Kasumi-1 (cell line): ENCODE measurements at places on chromosomes 1 and 21.

DNA sequence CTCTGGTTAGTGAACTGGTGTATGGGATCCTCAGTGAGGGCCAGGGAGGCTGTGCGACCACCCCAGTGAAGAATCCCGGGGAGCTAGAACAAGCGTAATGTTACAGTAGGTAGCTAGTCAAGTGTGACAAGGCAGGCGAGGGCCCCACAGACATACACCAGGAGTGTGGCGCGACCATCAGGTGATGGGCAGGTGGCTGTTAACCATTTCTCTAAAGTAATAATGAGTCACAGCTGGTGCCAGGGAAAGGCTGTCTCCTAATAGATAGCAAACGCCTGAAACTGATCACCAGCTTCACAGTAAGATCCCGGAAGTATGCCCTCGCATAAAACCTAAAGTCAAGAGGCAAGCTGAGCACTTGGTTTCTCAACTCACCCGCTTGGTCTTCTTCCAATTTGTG, 40.5 kb upstream of the TARBP1 start:
- no peak for DNase-seq

- no peak for DNase-seq
Measured at GRCh38 chr1:212594640-212595039, 13.9 kb upstream of the ATF3 start.

DNA sequence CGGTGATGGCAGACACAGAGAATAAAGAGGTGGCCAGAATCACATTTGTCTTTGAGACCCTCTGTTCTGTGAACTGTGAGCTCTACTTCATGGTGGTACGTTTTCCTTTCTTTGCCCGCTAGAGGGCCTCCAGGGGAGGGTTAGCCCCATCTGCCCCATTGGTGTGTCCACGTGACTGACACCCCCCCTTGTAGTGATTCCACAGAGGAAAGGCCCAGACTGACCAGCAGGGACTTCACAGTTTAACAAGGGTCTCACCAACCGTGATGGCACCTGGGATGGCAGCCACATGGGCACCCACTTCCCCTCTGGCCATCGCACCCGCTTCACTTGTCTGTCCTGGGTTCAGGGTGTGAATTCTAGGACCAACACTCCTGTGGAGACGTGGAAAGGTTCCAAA, 22.3 kb upstream of the SARS1 start:
- no peak for DNase-seq

- DNase-seq = peak; percentile 50
Measured at GRCh38 chr1:112706505-112707220, at the start of gene RHOC. Gene RHOC (minus strand): TSS chr1:112707127. CDS start chr1:112703799, 3,328 bp downstream.

DNA sequence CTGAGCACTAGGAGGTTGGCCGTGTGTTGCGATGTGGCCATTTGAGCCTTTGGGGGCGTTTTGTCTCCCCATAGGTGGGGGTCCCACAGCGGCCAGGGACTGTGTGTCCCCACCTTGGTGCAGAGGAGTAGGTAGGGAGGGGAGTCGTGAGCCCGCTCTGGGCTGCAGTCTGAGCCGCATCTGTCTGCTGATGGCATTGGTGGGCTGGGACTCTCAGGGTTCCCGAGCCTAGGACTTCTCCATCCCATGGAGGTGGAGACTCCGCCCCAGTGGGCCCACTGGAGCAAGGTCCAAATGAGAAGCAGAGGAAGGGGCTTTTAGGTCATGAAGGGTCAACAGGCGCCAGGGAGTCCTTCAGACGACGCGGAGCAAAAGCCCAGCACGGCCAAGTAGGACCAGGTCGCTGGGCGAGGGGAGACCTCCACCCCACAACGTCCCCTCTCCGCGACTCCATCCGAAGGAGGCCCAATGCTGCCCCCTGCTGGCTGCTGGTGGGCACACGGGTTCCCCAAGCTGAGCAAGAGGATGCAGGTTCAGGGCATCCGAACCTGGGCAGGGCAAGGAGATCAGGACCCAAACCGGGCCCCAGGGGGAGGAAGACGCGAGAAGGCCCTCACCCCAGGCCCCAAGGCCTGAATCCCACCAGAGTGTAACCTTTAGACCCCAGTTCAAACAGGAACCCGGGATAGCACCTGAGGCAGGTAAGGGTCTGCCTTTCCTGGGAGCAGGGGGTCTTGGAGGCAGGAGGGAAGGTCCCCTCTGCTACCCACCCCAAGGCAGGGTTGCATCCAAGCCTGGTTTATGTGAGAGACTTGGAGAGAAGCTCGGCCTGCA, 14.9 kb downstream of the TTC34 start:
- no peak for DNase-seq

GRCh38 chr21:36255663-36256062, 64.3 kb upstream of the MORC3 start:
- DNase-seq = no peak

DNA sequence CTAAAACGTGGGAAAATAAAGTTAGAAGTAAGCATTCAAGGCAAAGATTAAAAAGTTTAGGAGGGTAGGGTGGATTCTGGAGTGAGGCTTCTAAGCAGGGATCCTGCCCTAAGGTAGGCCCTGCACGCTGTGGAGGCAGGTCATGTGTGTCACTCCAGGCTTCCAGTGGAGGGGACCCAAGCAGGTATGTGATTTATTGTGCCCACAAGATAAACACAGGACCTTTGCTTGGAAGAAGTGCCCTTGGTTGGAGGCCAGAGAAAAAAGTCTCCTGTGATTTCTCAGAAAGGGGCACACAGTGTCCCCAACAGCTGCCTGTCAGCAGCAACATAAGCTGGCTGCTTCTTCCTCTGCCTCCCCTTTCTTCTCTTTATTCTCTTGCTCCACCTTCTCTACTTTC, 110.8 kb downstream of the FOXD2 start:
- DNase-seq = no peak

DNA sequence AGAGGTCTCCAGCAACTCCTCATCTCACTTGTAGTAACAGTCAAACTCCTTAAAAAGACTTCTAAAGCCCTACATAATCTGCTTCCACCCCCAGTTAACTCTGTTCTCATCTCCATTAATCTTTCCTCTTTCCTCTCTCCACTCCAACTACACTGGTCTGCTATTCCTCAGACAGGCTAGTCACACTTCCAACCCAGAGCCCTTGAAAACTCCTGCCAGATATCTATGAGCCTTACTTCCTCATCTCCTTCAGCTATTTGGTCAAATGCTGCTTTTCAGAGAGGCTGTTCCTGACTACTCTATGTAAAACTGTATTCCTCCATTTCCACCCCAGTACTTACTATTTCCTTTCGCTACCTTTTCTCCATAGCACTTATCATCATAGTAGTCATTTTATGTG, 24.4 kb downstream of the PCP4L1 start:
- DNase-seq = peak; percentile 36

GRCh38 chr1:182301026-182301436, 90.6 kb downstream of the GLUL start:
- DNase-seq = no peak

DNA sequence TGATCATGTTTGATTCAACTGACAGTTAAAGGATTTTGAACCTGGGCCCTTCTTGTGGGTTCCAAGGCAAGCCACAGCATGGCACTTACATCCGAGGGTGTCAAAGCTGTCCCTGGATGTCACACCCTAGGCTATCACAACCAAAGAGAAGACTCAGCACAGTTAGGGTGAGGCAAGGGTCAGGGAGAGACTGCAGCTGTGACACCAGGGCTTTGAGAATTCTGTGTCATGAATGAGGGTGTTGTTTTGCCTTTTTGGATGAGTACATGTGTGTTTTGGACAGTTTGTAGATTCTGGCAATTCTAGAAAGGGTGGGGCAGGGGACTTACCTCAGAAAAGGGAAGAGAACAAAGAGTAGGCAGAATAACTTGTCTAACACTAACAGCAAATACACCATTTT, 37.8 kb upstream of the ZNF326 start:
- no peak for DNase-seq

- no peak for DNase-seq
Measured at GRCh38 chr1:247296599-247297180, 35.0 kb downstream of the ZNF496 start.

- peak; percentile 58 for DNase-seq
Measured at GRCh38 chr1:117231748-117232373, 21.1 kb upstream of the VTCN1 start.

DNA sequence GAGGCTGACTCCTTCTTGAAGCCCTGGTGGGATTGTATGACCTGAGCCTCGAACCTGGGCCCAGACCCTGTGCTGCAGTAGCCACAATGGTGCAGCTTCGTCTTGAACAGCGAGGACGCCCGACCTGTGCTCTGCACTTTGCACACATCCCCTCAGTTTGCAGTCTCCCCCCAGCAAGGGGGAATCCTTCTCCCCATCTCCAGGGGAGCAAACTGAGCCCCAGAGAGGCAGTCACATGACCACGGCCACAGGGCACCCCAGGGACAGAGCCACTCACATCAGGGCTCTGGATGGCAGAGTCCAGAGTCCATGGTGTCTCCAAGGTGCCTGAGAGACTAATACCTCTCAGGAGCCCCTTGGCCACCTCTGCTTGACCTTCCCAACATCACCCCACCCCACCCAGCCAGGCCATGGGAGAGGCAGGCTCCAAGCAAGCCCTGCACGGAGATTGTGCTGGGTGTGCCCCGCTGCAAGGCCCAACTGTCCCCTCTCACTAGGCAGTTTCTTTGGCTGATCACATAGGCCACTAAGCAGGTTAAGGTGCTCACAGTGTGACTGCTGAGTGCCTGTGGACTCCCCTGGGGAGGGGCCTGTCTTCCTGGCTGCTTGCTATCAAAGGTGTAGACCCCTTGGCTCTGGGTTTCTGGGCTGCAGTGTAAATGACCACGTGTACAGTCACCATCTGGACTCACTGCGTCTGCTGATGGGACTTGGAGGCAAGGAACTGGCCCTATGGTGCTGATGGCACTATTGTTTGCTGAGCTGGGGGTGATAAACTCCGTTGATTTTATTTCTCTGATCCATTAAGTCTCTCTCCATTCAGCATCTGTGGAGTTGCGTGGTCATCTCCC, 398.1 kb downstream of the MATN1 start:
- DNase-seq = no peak

DNA sequence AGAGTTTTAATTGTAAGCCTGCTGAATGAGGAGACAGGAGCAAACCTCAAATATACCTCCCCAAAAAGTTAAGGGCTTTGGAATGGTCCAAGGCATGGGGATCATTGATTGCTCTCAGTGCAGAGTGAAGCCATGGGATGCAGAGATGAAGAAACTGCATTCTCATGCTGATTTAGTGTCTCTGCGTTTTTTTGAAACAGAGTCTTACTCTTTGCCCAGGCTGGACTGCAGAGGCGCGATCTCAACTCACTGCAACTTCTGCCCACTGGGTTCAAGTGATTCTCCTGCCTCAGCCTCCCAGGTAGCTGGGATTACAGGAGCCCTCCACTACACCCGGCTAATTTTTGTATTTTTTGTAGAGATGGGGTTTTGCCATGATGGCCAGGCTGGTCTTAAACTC, 99.3 kb upstream of the ETV3 start:
- DNase-seq = no peak

DNA sequence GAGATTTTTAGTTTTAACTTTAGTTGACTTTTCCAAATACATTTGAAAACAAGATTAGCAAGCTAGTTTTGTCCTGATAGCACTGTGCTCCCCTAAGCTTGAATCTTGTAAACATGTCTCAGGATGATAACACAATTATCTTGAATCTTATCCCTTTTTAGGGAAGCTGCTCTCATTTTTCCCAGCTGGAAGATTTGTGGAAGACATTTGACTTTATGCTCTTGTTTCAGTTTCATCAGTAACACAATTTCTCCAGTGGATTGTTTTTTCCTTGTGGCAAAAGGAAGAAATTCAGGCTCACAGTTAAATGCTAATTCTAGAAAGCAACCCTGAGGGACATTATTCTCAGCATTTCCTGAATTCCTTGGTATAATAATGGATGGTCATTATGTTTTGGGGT, 88.8 kb downstream of the CDC7 start:
- DNase-seq = no peak

GRCh38 chr1:63155437-63155836, 166.9 kb upstream of the FOXD3 start:
- DNase-seq = no peak

GRCh38 chr1:175618559-175618958, 124.8 kb downstream of the TNR start:
- DNase-seq = no peak

- DNase-seq = no peak
Measured at GRCh38 chr1:118145721-118146120, 39.3 kb downstream of the SPAG17 start.

DNA sequence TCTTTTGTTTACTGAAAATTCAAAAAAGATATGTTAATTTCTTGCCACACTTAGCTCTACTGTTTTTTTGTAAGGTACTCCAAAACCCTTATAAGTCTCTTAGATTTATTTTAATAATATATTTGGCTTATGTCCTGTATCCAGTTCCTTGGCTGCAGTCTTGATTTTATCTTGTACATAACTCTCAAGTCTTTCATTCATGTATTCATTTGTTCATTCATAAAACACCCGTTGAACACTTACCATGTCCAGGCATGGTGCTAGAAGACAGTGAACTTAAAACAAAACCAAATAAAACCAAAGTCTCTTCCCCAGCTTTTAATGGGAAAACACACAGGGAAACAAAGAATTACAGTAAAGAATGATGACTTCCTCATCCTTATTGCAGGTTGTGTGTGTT, 215.8 kb downstream of the FGGY start:
- DNase-seq = no peak

GRCh38 chr1:211551638-211552460, 27.1 kb downstream of the SLC30A1 start:
- DNase-seq = no peak

DNA sequence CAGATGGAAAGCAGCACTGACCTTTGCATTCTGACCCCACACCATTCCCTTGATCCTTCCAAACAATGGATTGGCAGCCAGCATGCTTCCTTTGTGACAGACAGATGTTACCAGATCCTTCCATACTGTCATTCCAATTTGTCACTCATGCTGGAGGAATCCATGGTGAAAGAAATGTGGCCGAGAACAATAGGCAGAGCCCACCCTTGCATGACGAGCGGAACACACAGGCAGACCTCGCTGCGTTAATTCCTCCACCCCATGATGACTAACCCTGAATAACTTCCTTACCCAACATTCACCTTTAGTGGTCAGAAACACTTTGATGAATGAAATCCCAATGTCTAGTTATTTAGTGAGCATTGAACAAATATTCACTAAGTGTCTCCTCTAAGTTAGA, 45.1 kb downstream of the PDPN start:
- no peak for DNase-seq

- DNase-seq = no peak
Measured at GRCh38 chr1:95282518-95282895, 48.5 kb downstream of the RWDD3 start.

GRCh38 chr1:208888376-208888775, 644.2 kb upstream of the PLXNA2 start:
- no peak for DNase-seq

DNA sequence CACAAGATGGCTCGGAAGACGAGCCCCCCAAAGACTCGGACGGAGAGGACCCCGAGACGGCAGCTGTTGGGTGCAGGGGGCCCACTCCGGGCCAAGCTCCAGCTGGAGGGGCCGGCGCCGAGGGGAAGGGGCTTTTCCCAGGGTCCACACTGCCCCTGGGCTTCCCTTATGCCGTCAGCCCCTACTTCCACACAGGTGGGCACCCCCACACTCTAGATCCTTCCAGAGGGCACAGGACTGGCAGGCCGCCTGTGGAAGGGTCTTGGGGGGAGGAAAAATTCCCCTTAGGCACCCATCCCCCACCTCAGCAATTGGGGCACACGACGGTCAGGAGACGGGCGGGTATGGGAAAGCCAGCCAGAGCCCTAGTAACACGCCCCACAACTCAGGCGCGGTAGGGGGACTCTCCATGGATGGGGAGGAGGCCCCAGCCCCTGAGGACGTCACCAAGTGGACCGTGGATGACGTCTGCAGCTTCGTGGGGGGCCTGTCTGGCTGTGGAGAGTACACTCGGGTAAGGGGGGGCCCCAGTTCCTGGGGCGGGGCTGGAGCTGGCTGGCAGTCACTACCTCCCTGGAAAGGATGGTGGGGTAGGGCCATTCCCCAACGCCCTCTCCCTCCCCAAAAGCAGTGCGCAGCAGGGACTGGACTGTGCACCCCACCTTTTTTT, 16.1 kb downstream of the NOC2L start:
- DNase-seq = no peak
